ENCODE measurements at places on chromosomes 2 and 18.

DNA sequence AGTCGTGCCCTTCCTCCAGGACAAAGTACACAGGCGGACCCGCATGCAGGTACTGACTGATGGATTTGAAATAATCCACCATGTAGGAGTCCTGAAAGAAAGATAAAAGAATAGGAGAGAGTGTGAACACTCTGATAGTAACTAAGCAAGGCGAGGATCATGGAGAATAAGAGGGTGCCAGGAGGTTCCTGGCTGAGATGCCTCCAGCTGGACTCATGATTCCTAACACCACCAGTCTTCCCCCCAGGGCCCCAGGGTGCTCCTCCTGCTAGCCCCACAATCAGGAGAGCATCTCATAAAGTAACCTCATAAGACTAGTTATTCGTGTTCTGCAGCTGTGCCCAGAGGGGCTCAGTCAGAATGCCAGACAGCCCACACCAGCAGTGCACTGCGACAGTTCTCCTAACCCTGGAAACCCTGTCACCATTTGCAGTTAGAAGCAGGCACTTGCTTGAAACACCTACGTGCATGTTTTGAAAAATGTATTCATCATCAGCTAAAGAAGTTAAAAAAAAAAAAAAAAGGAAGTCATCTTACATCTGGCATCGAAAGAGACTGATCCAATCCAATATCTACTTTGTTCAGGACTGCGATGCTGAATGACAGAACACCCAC is 36.7 kb downstream of the RMC1 start:
- DNase-seq: no peak

GRCh38 chr2:216188559-216188850 is 79.4 kb downstream of the XRCC5 start:
- no peak for DNase-seq

DNA sequence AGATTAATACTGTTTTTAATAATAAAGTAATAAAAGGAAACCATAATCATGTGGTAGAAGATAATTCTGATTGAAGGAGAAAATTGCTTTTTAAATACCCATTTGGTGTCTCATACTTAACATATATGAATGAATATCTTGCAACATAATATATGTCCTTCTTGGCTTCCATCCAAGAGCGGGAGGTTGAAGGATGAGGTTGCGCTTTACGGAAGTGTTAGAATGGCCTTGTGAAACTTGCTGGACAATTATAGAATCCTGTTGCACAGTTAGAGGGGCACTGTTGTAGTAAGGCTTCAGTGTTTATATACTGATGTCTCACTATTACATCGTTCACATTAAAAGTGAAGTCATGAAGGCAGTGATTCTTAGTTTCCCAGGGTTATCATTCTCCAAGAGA is 9.4 kb downstream of the INSIG2 start:
- DNase-seq: no peak

DNA sequence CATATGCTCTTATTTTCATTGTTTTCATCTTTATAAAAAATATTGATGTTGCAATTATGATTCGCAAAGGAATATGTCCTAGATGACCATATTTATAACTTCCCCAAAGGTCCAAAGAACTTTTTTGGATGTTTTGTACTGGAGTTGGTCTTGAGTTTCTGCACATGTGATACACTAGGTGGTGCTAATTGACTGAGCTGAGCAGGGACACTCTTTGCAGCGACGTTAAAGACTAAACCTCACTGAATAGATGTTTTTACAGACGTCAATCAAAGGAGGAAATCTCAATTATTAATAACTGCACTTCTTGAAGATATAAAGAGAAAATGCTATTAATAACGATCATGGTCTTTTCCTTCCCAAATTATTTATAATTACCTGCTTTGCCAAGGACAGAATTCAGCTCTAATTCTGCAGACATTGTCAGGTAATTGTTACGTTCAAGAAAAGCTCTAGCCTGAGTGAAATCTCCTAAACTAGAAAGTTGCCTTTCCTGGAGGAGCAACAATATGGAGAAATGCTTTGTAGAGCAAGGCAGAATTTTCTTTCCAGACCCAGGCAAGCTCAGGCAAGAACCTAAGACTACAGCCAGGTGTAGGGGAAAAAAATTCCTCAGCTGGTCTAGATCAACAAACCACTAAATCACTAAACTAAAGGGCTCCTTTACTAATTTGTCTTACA is 119.3 kb upstream of the RBBP8 start:
- DNase-seq: peak; percentile 54

DNA sequence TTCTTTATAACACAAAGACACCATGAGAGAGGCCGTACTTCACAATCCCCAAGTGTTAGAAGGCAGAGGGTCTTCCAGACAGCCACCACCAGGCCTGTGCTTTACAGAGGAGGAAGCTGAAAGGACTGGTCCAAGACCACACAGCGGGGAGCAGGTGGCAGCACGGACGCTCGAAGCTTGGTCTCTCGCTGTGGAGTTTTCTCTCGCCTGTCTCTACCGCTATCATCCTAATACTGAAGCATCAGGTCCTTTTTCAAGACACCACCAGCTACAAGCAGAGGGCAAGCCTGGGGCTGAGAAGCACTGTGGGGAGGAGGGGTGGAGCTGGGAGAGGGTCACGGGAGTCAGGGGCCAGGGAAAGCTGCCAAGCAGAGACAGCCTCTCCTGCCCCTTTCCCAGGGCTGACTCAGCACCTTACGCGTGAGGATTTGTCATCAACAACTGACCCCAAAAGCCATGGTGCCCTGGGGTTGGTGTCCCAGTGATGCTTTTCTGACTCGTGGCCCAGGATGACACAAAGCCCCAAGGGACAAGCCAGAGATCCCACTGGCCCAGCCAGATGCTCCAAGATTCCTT is 31.9 kb upstream of the FOSL2 start:
- DNase-seq: peak; percentile 90

DNA sequence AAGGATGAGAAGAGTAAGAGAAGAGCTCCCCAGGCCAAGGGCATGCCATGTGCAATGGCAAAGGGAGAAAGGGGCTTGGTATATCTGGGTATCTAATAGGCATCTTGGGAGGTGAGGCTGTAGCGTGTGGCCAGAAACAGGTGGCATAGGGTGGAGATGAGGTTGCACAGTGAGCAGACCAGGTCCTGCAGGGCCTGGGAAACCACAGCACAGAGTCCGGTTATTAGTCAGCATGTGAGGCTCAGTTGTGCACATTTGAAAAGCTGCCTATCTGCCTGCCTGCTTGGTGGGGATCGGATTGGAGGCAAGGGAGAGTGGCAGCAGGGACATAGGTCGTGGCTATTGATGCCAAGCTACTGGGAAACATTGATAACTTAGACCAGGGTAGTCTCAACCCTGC is 190.6 kb downstream of the TPGS2 start:
- no peak for DNase-seq

DNA sequence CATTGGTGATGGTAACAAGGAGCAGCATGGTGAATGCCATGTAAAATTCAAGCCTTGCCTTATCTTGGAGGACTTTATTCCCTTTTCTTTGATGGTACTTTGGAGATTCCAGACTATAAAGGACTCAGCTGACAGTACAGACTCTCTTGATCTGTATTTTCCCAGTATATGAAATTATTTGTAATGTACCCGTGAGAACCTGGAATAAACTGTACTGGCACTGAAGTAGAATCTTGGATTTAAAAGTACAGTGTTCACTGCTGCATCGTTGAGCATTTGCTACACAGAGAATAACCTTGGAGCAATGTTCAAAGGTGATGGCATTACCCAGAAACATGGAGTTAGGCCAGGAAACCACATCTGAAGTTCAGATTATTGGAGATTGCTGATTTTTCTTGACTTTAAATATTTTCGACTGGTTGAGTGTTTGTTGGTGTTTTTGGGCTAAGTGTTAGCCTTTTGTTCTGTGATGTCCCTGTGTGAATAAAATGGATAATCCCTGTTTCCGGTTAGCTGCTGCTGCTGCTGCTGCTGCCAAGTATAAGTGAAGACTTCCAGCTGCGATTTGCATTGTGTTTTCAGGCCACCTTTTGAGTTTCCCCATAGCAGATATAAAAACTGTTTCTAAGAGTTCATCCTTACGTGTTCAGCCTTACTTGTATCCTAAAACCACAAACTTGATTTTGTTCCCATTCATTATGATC is 122.0 kb downstream of the SPTBN1 start:
- DNase-seq: no peak

DNA sequence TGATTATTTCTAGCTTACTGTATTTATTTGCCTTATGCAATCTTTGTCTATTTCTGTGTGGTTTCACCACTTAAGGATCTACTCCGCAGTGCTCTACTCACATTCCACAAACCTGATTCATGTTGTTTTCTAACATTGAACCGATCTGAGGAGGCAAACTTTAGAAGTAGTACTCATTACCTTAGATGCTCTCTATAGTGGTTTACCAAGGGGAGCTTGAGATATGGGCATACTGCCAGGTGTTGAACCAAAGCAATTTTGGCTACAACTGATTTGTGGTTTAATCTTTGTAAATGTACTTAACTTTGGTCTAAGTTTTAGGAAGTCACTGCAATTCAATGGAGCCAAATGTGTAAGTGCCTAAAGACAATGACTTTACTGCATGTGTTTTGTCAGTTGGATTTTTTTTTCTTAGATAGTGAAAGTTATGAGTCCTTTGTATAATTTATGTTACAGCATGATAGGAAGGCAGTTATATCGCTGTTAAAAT is 50.1 kb downstream of the MAP2 start:
- DNase-seq: peak; percentile 98

GRCh38 chr2:151817929-151818328 is 10.3 kb downstream of the ARL5A start:
- DNase-seq: no peak

DNA sequence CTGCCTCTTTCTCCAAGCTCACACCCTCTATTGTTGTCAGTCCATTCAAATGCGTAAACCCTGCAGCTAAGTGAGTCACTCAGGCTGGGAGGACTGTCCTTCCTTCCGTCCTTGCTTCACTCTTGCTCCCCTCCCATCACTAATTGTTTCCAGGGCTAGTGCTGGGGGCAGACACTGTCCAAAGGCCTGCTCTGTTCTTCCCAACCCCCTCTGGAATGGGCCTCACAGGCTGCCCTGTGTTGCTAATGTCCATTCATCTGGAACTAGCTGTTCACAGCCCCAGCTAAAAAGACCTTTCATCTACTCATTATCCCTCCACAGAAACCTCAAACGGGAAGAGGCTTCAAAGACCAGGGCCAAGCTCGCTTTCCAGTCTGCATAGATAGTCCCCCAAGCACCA is 31.9 kb upstream of the NRP2 start:
- DNase-seq: peak; percentile 95

DNA sequence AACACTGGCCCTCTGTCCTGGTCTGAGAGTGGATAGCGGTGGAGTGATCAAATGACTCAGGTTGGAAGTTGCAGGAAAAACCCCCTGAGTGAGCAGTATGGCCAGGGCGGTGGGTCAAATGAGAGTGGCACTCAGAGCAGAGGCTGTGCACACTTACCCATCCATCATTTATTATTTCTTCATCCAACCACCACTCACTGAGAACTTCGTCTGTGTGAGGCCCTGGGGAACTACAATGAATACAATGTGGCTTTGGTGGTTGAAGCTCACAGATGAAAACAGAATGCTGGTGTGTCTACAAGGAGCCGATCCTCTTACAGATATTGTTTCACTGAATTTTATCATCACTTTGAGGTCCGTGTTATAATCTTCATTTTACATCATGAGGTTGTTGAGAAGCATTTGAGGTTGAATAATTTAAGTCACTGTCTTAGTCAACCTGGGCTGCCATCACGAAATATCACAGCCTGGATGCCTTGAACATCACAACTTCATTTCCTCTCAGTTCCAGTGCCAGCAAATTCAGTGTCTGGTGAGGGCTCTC is 73.4 kb upstream of the ID2 start:
- peak; percentile 48 for DNase-seq

DNA sequence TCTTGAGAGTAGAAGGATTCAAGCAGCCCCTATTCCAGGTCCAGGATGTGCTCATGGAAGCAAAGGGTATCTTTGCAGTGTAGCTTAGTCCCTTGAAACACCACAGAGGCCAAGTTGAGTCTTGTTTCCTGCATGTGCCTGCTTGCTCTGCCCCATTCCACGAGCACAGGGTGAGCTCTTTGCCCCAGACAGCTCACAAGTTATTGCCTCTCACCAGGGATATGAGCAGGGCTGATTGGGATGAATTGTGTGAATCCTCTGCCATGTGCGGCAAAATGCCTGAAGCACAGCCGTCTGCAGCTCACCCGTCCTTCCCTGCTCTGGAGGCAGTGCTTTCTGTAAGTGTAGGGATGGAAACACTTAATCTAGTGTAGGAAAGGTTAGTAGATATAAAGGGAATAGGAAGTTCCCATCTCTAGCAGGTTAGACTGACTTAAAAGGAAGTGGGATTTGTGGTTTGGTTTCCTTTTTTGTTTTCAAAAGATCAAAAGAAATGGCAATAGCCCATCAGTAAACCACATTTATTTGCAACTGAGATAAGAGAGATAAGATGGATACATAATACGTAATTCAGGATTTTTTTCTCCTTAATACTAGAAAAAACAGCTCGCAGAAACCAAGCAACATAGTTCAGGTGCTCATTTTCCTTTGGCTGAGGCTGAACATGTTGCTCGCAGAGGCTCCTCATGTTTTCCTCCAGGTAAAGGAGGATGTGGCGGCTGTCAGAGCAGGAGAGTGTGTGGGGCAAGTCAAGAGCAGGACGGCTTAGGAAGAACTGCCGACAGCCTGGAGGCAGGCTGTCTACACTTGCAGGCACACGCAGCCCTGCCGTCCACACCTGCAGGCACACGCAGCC is 41.4 kb downstream of the TMEM182 start:
- DNase-seq: no peak

- DNase-seq: no peak
Measured at GRCh38 chr2:29159125-29159524, 43.9 kb downstream of the CLIP4 start.

DNA sequence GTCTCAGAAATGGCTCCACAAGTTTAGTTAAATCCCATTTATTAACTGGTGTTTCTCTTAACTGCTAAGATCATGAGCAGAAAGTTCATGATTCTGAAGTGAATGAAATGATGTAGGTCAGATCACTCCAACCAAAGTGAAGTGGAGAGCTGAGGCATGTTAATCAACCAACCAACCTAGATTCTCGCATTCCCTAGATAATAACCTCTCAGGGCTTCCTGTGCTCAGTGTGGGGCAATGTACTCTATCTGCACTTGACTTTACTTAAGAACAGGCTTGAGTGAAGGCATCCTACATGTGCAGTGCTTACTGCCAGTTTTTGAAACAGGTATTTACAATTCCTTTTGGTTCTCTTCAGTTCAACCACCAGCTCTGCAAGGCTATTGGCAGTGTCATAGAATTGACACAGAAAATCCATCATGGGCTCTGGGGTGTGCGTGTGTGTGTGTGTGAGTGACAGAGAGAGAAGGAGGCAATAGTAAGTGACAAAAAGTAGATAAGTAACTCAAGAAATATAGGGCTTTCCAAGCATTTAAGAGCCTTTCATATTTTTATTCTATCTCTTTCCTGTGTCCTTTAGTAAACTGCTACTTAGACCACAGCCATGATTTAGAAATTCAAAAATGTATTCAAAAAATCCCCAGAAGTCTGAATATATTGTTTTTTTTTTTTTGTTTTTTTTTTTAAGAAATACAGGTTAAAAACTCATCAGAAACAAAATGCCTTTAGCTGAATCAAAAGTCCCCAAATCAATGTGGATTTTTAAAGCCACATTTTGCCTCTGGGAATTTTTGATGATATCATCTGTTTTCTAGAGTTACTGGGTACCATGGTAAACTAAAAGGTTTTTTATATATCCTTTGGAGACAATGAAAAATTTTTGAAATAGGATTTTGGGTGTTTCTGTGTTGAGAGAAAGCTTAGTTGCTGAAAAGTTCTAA is 28.6 kb downstream of the DOCK10 start:
- no peak for DNase-seq

GRCh38 chr18:79548077-79548450 is 131.5 kb upstream of the CTDP1 start:
- no peak for DNase-seq
